ENCODE measurements at places on chromosomes 11 and 22.
A peak's percentile ranks its signal among the peaks of the same experiment; 100 is the strongest.

GRCh38 chr22:45709866-45710265 lies 38.2 kb downstream of the ATXN10 start:
- DNase-seq, result peak; percentile 14

DNA sequence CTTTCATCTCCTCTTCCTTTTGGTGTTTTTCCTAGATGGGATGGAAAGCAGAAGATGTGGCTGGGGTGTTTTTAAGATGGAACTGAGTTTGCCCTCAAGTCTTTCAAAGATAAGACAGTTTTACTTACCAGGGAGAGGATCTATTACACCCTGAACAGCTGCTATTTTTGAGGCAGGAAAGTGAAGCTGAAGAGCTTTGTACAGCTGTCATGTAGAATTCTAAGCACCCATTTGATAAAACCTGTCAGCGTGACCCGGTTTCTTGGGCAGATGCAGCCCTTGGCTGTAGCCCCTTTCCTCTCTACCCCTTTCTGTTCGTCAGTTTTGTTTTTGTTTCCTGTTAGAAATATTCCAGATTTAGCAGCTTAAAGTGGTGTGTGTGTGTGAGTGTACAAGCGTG lies 35.2 kb downstream of the FAT3 start:
- no peak for DNase-seq

DNA sequence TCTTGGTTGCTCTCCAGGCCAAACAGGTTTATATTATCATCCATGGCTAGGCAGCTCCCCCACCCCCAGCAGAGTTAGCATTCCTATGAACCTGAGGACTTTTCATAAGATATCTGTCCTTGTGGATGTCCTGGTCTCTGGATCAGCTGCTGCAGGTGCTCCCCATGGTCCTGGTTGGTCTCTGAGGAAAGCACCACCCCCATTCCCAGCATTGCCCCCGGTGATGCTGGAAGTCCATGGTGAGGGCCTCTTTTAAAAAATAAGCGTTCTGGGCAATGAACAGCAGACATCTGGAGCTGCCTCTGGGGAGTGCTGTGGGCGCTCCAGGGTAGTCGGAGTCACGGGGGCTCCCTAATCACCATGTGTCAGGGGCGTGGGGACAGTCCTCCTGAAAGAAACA lies 26.6 kb downstream of the DKK3 start:
- DNase-seq, result no peak

DNA sequence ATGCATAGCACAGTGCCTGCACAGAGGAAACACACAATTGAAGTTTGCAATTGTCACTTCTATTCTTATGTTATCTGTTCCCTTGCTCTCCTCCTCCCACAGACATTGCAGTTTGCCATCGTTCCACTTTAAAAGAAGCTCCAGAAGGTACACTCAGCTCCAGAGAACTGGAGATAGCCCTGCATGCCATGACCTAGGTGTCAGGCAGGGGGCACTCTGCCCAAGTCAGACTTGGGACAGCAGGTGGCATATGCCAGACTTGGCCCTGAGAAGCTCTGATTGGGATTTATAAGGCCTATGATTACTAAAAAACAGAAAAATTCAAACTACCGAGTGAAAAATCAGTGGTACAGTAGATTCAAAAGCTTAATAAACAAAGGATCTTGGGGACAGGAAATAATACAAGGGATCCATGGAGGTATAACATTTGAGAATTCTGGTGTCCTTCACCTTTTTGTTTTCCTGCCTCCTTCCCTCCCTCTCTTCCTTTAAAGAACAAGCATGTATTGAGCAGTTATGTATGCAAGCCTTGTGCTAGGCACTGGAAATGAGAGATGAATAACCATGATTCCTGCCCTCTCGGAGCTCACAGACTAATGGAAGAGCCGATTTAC lies 40.0 kb downstream of the TENM4 start:
- DNase-seq, result no peak

DNA sequence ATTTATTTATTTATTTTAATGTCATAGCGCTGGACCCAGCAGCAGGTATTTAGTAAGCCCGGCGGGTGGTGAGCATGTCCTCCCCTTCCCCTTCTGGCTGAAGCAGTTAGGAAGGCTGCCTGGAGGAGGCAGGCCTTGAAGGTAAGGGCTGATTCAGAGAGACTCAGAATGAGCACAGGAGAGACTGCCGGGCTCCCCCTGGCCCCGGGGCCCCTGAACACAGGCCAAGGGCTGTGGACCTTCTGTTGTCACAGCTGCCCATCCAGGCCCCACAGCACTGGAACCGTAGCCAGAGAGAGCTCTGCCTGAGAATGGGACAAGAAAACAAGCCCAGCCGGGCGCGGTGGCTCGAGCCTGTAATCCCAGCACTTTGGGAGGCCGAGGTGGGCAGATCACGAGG lies 52.8 kb downstream of the KCNJ4 start:
- DNase-seq, result peak; percentile 1

DNA sequence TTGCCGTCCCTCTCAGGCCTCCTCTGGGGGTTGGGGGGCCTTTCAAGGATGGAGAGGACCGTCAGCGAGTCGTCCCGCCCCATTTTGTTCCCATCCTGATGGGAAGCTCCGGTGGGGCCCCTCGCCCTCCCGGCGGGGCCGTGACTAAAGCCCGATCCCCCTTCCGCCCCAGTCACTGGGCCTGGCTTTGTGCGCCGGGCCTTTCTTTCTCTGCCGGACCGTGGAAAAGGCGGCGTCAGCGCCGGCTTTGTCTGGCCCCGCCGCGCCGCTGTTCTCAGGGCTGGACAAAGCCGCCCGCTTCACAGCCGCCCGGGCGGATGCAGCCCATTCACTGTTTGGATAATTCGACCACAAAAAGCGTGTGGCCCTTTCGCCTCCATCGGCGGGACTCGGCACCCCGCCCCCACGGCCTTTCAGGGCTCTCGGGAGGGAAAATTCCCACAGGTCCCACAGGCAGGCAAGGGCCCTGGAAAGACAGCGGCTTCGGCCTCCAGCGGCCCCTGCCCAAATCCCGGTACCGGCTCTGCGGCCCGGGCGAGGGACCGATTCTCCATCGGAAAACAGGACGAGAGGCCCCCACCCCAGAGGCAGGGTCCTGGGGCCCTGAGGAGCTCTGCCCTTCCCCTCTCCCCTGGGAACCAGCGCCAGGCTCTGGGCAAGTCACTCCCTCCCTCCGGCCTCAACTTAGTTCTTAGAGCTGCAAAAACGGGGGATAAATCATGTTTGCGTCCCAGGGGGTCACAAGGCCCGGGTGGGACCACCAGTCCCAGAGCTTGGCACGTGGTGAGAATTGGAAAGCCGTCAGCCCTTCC lies 87.2 kb downstream of the WNT7B start:
- no peak for DNase-seq

GRCh38 chr11:14181121-14181520 lies 177.9 kb downstream of the RRAS2 start:
- no peak for DNase-seq

DNA sequence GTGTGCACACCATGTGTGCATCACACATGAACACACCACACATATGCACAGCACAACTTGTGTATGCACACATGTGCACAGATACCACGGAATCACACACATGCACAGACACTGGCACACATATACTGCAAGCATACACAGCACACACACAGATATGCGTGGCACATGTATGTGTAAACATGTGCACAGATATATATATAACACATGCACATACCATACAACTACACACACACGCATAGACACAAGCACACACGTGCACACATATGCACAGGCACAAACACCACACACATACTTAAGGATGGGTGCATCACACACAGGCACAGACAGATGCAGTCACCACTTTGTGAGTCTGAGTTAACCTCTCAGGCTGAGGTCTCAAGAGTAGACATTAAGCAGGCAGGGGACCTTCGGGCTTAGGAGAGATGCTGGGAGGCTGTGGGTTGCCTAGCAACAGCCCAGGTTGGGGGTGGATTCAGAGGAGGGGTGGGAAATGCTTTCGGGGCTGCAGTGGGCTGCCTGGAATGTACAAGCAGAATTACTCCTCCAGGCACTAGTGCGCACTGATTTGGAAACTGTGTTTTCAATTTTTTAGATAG lies 82.9 kb downstream of the MYO18B start:
- DNase-seq, result no peak
